ENCODE measurements at places on chromosomes 11 and 22.

DNA sequence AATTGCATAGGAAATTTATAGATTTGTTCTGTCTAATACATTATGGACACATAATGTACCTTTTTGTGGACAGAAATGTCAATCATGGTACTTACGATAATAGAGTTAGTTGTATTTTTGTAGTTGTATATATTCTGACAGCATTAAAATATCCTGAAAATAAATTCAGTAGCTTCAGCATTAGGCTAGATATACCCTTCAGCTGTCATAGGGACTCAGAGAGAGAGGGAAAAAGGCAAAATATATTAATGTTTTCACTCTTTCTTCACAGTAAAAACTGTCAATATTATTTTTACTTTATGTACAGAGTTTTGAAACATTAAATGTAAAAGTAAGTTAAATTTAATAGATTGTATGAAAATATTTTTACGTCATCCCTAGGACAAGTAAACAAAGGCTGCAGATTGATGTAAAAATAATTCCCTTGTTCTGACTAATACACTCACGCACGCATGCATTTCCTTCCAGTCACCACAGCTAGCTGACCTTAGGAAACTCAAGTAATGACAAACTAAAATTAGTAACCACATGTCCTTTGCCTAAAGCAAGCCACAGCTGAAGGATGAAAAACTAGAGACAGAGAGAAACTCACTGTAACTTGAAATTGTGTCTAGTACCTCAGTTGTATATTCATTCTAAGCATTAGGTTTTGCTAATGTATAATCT, 104.7 kb upstream of the CARD18 start:
- DNase-seq = no peak

- DNase-seq = no peak
These were observed 8.3 kb downstream of the DTX4 start for GRCh38 chr11:59180168-59180776.

DNA sequence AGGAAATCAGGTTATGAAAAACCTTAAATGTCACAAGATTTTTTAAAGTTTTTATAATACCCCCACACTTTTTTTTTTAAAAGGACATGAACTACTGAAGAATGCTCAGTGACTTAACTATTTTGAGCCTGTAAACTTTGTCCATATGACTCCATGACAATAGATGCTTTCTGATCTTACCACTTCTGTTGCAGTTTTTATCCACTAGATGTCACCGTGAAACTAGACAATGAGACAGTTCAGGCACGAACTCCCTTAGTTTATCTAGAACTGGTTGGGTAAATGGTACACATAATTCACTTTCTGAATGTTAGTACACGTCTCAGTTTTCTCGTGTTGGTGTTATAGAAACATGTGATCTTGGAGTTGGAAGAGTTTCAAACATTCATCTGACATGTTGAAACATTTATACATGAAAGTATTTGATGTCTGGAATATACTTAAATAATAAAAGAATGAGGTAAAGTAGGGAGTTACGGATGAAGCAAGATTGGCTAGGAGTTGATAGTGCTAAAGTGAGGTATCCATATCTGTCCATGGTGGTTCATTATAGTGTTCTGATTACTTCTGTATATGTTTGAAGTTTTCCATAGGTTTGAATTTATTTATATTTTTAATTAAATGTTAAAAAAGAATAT, 8.1 kb downstream of the CCDC15 start:
- no peak for DNase-seq

DNA sequence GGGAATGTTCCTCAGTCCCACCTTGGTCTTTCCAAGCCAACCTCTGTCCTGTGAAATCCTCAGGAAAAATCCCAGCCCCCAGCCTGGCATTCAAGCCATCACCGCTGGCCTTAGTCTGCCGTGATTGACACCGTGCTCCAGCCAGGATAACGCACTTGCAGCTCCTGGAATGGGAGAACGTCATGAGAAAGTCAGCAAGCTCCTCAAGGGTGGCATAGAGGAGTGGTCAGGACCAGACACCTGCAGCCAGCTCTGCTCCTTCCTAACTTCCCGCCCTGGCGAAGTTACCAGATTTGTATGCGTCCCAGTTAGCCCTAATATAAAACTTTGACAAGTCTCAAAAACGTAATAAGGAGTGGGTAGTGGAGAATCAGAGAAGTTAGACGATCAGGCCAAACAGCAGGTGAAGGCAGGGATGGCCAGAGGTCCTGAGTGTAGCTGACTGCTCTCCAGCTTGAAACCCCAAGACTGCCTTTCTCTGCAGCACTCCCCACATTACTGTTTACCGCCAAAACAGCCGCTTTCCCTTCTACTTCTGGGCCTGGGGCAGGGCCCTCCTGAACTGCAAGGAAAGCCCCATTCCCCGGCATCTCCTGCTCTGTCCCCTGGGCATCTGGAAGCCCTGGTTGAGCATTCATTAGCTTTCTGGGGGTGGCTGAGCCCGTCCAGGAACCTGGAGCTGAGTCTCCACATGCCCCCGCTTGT, 1.3 kb upstream of the DKK3 start:
- no peak for DNase-seq

GRCh38 chr22:49770547-49771265, 57.0 kb downstream of the BRD1 start:
- no peak for DNase-seq

DNA sequence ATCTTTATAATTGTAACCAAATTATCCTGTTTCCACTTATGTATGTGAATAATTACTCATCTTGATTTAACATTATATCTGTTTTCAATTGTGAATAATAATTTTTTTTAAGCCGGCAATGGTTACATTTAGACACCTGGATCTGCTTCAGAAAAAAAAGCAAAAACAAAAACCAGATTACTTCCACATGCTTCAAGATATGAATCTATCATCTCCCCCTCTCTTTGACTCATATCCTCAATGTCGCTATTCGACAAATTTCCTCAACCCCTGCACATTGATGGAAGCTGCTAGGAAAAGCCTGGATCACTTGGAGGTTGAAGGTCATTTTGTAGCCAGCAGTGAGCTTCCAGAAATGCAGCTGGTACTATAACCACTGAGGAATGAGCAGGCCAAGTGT, 42.7 kb downstream of the SLC1A2 start:
- DNase-seq = no peak

- DNase-seq = no peak
These were observed 56.2 kb downstream of the SOX6 start for GRCh38 chr11:16299884-16300782.

- no peak for DNase-seq
These were observed 3.5 kb downstream of the LARGE2 start for GRCh38 chr11:45926001-45926401.

DNA sequence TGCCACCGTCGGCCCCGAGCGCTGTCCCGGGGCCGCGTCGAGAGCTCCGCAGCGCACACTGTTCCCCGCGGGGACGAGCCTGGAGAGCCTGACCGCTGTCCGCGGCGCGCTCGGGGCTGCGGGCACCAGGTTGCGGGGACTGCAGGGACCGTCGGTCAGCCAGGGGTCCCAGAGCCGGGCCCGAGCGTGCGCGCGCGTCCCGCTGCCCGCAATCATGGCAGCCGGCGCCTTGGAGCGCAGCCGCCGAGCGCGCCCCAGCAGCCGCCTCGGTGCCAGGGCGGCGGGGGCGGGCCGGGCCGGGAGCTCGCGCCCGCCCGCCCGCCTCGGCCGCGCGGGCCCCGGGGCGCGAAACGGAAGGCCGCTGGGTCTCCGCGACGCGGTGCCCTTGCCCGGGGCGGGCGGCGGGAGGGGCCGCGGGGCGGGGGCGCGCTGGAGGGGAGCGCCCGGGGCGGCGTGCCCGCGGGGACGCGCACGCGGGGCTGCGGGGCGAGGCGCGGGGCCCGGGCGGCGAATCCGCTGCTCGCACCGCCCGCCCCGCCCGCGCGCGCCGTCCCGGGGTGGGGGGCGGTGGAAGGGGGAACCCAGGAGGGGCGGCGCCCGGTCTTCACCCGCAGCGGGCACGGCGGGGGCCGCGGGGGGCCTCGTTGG, 79.4 kb upstream of the PPARA start:
- DNase-seq = no peak

GRCh38 chr11:74870485-74870884, 78.4 kb downstream of the XRRA1 start:
- no peak for DNase-seq

- DNase-seq = no peak
These were observed 23.4 kb downstream of the CHRDL2 start for GRCh38 chr11:74707602-74708510.

DNA sequence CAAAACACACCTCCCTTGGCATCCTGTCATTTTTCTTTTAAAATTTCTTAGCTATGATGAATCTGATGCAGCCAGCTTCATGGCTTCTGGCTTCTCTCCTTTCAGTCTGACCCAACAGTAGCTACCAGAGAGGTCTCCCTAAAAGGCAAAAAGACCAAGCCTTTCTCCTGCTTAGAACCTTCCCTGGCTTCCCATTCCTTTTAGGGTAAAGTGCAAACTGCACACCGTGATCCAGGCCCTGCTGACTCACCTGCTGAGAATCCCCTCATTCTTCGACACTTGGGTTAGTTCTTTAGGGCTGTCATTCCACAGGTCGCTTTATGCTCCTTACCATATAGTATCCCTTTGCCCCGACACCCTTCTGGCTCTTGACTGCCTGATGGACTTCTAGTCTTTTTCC, 362.4 kb downstream of the MIAT start:
- DNase-seq = no peak

GRCh38 chr11:69700278-69701140, 3.3 kb downstream of the FGF19 start:
- no peak for DNase-seq

GRCh38 chr11:16841984-16842383, 103.5 kb downstream of the C11orf58 start:
- DNase-seq = no peak

DNA sequence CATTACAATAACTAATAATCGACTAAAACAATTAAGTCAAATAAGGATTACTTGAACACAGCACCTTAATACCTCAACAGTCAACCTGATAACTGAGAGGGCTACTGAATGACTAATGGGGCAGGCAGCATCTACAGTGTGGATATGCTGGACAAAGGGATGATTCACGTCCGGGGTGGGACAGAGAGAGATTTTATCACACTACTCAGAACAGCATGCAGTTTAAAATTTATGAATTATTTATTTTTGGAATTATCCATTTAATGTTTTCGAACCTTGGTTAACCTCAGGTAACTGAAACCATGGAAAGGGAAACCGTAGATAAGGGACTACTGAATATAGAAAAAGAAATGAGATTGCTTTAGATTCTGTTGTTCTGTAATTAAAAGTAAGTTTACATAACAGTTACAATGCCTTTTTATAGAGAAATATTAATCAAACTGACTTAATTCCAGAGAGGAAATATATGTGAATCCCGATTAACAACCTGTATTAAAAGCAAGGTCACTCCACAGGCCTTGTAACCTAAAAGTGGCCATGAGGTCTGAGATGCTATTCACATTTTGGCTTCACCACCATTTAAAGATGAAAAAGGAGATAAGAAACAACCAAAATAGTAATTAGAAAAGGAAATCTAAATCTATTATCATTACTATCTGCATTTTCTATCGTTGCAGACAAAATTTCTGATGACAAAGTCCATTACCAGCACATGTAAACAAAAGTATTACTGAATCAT, 119.0 kb upstream of the TP53AIP1 start:
- DNase-seq = no peak

DNA sequence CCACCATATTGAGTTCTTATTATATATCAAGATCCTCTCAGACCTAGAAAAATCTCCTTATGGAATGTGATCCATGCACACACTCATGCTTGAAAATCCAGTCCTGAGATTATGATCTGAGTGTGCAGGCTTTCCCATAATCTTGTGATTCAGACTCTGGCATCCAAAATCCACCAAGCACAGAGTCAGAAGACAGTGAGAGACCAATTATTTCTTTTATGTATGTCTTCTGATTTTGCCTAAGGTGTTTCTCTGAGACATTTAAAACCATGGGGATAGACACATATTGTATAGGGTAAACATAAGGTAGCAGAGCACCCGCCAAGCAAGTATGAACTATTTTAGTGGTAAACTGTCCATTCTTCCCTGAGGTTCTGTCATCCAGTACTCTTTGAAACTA, 52.0 kb upstream of the MMP13 start:
- DNase-seq = no peak

DNA sequence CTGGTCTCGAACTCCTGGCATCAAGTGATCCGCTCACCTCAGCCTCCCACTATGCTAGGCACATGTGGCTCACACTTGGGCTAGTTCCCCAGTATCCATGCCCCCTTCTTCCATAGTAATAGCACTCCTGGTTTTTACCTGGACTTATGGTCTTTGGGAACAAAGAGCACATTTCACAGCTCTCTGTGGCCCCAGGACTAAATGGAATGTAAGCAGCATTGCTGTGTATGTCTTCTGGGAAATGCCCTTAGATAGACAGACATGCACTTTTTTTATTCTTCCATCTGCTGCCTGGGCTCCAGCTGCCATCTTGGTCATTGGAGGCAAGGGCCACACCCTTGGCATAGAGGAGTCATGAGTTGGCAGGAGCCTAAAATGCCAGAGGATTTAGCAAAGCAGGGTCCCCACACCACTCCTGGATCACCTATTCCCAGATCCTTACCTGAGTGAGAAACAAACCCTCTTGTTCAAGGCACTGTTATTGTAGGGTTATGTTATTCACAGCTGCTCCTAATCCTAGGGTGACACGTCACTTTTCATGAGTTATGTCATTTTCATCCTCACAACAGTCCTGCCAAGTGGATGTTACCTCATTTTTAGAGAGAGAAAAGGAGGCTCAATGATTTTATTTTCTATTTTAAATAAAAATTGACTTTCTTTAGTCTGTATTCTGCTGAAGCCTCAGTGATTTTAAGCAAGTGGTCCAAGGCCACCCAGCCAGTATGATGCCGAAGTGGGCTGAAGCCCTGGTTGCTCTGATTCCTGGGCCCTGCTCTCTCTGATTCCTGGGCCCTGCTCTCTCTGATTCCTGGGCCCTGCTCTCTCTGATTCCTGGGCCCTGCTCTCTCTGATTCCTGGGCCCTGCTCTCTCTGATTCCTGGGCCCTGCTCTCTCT, 15.7 kb upstream of the GDPD5 start:
- DNase-seq = no peak

GRCh38 chr11:66891851-66892660, 35.2 kb downstream of the LRFN4 start:
- DNase-seq = no peak

GRCh38 chr22:21898354-21898896, 31.0 kb upstream of the MAPK1 start:
- no peak for DNase-seq

Data from amygdala (tissue), 56 donors.